Breast epithelium (tissue), 4 donors: ENCODE measurements at places on chromosomes 4 and X. TPM values are rescaled to one million over a fixed set of nuclear protein-coding genes. Genes with fewer than 3 reads are reported as not detected.

GRCh38 chr4:162282684-162283083 lies 118.9 kb upstream of the FSTL5 start:
- no peak overlapping the region for H3K27ac ChIP-seq
- DNase-seq: no peak
- no peaks in the 10 kb centered on the region for H3K36me3 ChIP-seq
- H3K27me3 ChIP-seq: no peaks in the 10 kb centered on the region
- no peaks in the 10 kb centered on the region for H3K4me1 ChIP-seq
- no peak overlapping the region for H3K4me3 ChIP-seq

DNA sequence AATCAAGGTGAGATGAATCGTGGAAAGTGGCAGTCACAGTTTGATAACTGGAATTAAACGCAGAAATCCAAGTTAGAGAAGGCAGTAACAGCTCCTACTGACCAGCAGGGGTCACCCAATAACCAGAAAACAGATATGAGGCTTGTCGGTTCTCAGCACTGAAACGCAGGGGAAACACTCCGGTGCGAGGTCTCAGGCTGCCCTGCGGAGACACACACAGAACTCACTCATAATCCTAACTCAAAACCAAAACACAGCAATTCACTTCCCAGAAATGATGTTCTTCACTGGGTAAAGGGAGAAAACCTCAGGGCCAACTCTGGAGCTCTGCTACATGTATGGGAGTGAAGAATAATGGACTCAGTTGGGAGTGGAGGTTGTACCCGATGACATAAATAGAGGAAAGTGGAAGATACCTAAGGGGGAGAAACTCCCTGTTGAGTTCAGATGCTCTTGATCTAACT lies 384.4 kb downstream of the RAPGEF2 start:
- no peak overlapping the region for H3K4me3 ChIP-seq
- no peak overlapping the region for H3K27ac ChIP-seq
- no peaks in the 10 kb centered on the region for H3K36me3 ChIP-seq
- peak; percentile 30 for DNase-seq
- no peaks in the 10 kb centered on the region for H3K4me1 ChIP-seq

SLC2A9 gene
- total RNA-seq: 6.2 TPM

VGLL1 gene
- 2.5 TPM for total RNA-seq

GYPB gene
- total RNA-seq: not detected

DNA sequence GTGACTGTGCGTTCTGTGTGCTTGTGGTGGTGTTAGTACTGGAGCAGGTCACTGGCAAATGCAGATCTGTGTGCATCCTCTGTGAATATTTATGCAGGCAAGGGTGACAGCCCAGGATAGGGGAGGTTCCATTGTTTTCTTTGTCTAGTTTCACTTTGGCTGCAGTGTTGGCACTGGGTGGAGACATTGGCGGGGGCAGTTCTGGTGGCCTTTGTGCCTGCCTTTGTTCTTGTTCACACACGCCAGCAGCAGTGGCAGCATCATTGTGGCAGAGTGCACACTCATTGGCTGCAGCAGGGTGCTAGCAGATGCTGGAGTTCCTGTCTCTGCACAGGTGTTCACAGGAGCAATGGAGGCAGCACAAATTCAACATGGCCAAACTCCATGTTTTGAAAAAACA lies 495.3 kb downstream of the UBE2NL start:
- H3K4me1 ChIP-seq: no peaks in the 10 kb centered on the region
- H3K27ac ChIP-seq: no peak overlapping the region
- H3K27me3 ChIP-seq: no peaks in the 10 kb centered on the region
- DNase-seq: no peak
- no peak overlapping the region for H3K4me3 ChIP-seq

NXF2B gene
- not detected for total RNA-seq

DNA sequence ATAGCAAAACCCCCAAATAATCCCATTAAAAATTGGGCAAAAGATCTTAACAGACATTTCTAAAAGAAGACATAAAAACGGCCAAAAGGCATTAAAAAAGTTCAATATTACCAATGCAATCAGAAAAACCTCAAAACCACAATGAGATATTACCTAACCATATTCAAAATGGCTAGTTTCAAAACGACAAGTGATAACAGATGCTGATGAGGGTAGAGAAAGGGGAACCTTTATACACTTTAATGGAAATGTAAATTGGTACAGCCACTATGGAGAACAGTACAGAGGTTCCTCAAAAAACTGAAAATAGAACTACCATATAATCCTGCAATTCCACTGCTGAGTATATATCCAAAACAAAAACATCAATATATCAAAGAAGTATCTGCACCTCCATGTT lies 6.2 kb downstream of the AADAT start:
- H3K4me1 ChIP-seq: no peaks in the 10 kb centered on the region
- H3K36me3 ChIP-seq: no peaks in the 10 kb centered on the region
- H3K4me3 ChIP-seq: no peak overlapping the region
- no peak overlapping the region for H3K27ac ChIP-seq
- H3K27me3 ChIP-seq: no peaks in the 10 kb centered on the region
- DNase-seq: no peak

- no peaks in the 10 kb centered on the region for H3K27me3 ChIP-seq
- no peak for DNase-seq
- no peak overlapping the region for H3K4me3 ChIP-seq
- H3K27ac ChIP-seq: no peak overlapping the region
These were observed 1587.9 kb upstream of the ADGRL3 start for GRCh38 chr4:59612235-59612634.

DNA sequence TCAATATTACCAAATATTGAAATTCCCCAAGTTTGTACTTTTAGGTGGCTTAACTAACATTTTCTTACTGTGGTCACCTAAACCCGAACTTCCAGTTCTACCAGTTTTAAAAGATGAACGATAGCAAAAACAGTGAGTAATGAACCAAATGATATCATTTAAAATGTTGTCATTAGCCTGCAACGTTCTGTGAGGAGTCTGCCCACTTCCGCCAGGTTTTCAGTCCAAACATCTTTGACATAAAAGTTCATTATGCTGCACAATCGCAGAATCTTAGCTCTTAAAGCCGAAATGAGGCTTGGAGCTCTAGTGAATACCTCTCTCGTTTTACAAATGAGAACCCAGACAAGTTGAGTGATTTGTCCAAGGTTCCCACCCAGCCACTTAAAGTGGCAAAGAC lies 762 bp downstream of the PIGA start:
- peak overlapping the region; percentile 72 for H3K4me3 ChIP-seq
- peak overlapping the region; percentile 88 for H3K27ac ChIP-seq
- H3K36me3 ChIP-seq: no peaks in the 10 kb centered on the region
- H3K27me3 ChIP-seq: no peaks in the 10 kb centered on the region

DNA sequence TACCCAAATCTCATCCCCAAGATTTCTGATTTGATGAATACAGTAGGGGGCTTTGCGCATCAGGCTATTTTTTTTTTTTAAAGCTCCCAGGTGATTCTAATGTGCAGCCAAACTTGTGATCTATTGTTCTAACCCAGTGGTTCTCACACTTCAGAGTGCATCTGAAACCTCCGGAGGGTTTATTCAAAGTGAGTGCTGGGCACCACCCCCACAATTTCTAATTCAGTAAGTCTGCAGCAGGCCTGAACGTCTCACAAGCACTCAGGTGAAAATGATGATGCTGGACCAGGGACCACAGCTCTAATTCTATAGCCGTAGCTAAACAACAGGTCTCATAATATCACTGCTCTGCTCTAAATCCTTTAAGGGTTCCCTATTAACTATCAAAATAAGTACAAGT lies 211.4 kb downstream of the FMR1NB start:
- H3K27ac ChIP-seq: no peak overlapping the region
- no peaks in the 10 kb centered on the region for H3K4me1 ChIP-seq
- no peak for DNase-seq
- H3K36me3 ChIP-seq: no peaks in the 10 kb centered on the region

- no peaks in the 10 kb centered on the region for H3K36me3 ChIP-seq
- peaks cover 57% of the 10 kb centered on the region for H3K27me3 ChIP-seq
- no peak for DNase-seq
These were observed 64.5 kb downstream of the GPC4 start for GRCh38 chrX:133350751-133351150.

- H3K36me3 ChIP-seq: no peaks in the 10 kb centered on the region
- H3K27ac ChIP-seq: no peak overlapping the region
- H3K27me3 ChIP-seq: no peaks in the 10 kb centered on the region
- no peak for DNase-seq
- no peaks in the 10 kb centered on the region for H3K4me1 ChIP-seq
- no peak overlapping the region for H3K4me3 ChIP-seq
These were observed 1240.2 kb downstream of the FAM133A start for GRCh38 chrX:94914235-94914634.
